OCI-M1 (cell line): ENCODE measurements at places on chromosomes 2 and 18.

DNA sequence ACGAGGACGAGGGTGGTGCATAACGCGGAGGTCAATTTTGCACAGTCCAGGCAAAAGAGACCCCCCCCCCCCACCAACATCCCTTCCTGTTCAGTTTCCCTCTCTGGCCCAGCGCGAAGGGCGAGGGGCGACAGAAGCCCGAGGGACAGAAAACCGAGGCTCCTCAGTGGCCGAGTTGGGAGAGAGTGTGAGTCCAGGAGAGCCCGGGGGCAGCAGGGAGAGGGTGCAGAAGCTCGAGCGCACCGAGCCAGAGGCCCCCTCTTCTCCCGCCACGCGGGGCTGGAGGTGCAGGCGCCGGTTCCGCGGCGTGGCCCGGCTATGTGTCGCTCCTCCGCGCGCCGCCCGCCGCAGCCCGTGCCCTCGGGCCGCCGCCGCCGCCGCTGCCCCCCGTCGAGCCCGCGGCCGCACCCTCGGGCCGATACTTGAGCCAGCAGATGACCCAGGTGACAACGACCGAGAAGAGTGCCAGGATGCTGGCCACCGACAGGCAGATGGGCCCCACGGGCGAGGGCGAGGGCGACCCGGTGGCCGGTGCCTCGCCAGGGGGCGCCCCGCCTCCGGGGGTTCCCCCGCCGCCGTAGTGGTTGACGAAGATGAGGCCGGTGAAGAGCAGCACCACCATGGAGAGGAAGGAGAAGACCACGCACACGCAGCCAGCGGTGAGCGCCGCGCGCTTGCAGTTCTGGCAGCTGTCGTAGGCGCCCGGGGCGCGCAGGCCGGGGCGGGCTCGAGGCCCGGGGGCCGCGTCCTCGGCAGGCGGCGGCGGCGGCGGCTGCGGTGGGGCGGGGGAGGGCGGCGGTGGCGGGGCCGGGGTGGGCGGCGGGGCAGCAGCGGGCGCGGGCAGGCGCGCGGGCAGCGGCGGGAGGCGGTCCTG lies 20.2 kb upstream of the PAX3 start:
- no peak for DNase-seq

DNA sequence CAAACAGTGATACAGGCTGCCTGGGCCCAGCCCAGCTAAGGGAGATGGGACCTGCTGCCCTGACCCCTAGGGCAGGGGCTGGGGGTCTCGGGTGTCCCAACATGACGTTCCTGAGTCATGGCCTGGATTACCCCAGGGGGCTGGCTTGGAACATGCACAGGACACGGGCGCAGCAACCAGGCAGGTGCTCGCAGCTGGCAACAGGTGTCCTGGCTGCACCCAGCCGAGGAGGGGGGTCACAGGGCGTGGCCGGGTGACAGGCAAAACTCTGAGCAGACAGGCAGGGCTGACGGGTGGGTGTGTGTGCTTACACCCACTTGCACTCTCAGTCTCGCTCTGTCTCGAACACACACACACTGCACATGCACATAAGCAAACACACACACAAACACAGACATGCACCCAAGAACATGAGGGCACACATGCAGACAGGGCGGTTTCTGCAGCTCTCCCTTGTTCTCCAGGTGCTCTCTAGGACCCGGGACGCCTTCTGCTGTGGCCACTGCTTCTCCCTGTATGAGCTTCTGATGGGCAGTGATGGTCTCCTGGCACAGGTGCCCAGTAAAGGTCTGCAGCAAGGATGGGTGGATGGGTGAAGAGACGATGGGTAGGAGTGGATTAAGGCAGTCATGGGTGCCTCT lies 33.7 kb upstream of the TAF1B start:
- DNase-seq = no peak

- no peak for DNase-seq
These were observed 41.9 kb downstream of the C1QL2 start for GRCh38 chr2:119116411-119117295.

DNA sequence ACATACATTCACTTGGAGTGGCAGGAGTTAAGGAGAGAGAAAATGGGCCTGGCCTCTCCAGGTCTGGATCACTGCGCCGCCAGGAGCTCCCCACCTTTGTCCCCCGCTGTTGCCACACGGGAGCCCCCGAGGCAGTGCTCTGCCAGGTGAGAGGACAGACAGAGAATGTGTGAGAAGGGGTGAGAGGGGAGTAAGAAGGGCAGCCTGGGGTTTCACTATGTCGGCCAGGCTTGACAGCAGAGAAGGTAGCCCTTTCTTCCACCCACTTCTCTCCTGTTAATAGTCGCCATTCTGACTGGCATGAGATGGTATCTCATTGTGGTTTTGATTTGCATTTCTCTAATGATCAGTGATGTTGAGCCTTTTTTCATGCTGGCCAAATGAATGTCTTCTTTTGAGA lies 26.2 kb upstream of the ARHGEF4 start:
- DNase-seq = no peak

DNA sequence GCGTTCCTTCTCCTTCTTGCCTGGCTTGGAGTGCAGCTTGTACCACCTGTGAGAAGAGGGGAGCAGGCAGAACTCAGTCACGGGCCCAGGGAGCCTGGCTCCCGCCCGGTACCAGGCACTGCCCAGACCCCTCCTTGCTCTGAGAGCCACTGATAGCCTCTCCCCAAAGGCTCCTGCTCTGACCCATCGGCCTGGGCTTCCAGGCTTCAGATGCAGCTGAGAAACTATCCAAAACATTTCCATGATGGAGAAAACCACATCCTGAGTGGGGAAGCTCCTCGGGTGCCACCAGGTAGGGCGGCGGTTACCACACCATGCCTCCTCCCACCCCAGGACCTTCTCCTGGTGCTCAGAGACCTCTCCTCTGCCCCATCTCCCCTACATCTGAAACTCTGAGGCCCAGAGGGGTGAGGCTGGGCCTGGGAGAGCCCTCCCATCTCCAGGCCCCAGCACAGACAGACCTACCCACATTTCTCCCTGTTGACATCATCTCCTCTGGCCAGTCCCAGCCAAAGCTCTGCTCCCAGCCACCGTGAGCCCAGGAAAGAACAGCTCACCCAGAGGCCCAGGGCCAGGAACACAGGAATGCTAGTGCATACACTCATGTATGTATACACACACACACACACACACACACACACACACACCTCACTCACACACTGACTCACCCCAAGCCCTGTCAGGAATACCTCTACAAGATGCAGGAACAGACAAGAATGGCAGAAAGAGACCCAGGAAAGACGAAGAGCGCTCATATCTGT lies 17.9 kb upstream of the SFXN5 start:
- no peak for DNase-seq

DNA sequence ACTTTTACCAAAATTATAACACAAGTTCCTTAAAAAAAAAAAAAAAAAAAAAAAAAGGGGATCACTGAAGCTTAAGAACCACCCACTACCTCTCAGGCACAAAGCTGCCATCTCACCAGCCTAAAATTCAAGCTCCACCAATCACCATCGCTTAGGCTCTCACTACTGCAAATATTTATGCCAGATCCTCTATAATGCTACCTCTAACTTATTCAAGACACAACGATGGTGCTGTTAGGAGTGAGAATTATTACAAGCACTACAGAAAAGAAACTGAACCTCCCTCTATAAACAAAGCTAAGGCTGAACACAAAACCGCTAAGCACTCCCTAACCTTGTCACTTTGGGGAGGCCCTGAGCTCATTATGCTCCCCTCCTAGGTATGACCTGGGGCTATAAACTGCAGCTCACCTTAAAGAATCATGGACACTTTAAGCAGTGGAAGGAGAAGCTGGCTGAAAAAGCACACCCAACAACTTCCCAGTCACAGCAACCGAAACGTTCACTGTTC lies 3.6 kb downstream of the FZD5 start:
- peak; percentile 83 for DNase-seq

- DNase-seq = no peak
These were observed 917.0 kb upstream of the PIK3C3 start for GRCh38 chr18:41038071-41038470.

- DNase-seq = no peak
These were observed 6.8 kb upstream of the ARHGAP28 start for GRCh38 chr18:6722690-6723089.

GRCh38 chr2:226553333-226553732 lies 246.3 kb downstream of the IRS1 start:
- DNase-seq = no peak

DNA sequence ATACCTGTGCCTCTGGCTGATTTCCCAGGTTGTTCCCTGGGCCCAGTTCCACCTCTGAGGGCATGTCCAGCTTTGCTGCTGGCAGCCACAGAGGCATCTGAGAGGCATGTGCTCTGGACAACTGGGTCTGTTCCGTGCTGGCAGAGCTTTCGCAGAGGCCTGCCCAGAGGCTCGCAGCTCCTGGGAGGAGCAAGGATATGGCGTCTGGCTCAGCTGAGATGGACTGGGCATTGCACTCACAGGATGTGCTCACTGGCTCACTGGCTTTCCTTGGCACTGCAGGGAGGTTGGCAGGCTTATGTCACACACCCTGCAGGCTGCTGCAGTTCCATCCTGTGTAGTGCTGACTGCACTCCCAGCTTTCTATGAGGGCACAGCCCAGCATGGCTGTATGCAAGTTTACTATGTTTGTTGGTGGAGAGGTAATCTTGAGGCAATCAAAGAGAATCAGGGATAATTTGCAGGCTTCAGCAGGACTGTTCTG lies 172.3 kb downstream of the PRKCE start:
- no peak for DNase-seq

- DNase-seq = no peak
These were observed 84.1 kb downstream of the RBMS1 start for GRCh38 chr2:160409480-160409879.

GRCh38 chr2:233892793-233893192 lies 24.4 kb upstream of the TRPM8 start:
- DNase-seq = no peak

DNA sequence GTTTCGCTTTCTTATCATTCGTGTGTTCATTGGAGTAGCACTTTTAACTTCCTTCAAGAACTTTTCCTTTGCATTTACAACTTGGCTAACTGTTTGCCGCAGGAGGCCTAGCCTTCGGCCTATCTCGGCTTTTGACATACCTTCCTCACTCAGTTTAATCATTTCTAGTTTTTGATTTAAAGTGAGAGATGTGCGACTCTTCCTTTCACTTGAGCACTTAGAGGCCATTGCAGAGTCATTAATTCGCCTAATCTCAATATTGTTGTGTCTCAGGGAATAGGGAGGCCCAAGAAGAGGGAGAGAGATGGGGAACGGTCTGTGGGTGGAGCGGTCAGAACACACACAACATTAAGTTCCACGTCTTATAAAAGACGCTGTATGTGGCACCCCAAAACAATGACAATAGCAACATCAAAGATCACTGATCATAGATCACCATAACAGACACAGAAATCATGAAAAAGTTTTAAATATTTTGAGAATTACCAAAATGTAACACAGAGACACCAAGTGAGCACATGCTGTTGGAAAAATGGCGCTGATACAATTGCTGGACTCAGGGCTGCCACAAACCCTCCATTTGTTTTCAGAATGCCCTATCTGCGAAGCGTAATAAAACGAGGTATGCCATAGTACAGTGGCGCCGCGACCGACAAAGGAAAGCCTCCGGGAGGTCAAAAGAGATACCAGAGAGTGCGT lies 553 bp downstream of the TIGD1 start:
- peak; percentile 45 for DNase-seq

GRCh38 chr2:160402997-160403979 lies 90.3 kb downstream of the RBMS1 start:
- DNase-seq = no peak

DNA sequence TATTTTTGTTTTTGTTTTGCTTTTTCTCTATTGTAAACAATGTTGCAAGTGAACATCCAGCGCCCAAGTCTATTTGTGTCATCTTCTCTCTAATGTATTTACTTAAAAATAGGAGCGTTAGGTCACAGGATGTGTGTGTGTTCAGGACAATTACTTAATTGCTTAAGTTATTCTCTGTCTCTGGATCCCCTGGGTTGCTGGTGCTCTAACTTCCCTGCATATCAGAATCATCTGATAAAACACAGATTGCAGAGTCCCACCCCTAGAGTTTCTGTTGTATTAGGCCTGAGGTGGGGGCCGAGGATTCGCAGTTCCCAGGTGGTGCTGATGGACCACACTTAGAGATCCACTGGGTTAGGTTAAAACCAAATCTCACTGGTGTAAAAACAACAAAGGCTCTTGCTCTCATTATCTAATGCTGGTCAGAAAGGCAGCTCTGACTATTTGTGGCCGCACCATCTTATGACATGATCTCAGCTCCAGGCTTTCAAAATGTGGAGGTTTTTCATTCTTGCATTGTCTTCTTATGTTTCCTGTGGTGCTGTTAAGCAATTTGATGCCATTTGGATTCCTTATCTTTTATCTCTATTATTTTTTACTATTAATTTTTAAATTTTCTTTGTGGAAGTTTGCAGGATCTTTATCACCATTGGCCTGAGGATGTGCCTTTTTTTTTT lies 87.7 kb downstream of the CLIP4 start:
- no peak for DNase-seq

GRCh38 chr2:217410681-217410960 lies 550.8 kb upstream of the TNP1 start:
- no peak for DNase-seq

- DNase-seq = no peak
These were observed 67.2 kb upstream of the NPAS2 start for GRCh38 chr2:100752628-100753333.

GRCh38 chr18:34794348-34794747 lies 84.2 kb downstream of the DTNA start:
- no peak for DNase-seq

DNA sequence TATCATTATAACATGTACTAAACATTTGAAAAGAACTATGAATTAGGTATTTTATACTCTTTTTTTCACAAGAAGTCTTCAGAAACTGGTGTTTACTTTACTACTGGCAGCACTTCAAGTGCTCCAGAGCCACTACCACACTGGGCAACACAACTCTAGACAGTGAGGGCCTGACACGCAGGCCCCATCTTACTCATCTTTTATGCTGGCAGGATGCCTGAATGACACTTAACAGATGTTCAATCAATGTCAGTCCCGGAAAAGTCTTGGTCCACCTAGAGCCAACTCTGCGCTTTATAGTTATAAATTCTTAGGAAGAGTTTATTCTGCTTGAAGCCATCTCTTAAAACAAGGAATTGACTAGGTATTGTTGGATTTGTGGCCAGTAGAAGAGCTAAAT lies 8.7 kb upstream of the WIPF1 start:
- DNase-seq = no peak

GRCh38 chr2:150138587-150138986 lies 348.9 kb downstream of the RND3 start:
- DNase-seq = no peak

DNA sequence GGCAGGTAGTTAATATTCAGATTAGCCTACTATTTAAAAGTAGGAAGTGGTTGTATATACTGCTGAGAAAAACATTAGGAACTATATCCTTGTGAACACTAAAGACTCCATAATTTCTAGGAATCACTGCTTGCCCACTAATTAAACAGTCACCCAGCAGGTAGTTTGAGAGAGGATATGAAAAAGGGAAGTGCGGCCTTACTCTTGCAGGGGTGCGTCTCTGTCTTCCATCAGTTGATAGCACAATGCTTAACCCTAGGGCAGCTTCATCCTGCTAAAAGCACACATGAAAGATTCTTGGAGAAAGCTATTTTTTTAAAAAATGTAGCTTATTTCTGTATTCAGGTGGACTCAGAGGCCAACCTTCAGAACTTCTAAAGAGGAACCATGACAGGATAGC lies 53.1 kb upstream of the ATP5MC3 start:
- peak; percentile 31 for DNase-seq
